NCI-H1694 (cell line): ENCODE measurements at places on chromosomes 2 and 18.

GRCh38 chr2:177548636-177549035 is 156.1 kb downstream of the AGPS start:
- no peak for DNase-seq

GRCh38 chr2:197515315-197515738 is 539 bp upstream of the MOB4 start:
- peak; percentile 22 for DNase-seq

DNA sequence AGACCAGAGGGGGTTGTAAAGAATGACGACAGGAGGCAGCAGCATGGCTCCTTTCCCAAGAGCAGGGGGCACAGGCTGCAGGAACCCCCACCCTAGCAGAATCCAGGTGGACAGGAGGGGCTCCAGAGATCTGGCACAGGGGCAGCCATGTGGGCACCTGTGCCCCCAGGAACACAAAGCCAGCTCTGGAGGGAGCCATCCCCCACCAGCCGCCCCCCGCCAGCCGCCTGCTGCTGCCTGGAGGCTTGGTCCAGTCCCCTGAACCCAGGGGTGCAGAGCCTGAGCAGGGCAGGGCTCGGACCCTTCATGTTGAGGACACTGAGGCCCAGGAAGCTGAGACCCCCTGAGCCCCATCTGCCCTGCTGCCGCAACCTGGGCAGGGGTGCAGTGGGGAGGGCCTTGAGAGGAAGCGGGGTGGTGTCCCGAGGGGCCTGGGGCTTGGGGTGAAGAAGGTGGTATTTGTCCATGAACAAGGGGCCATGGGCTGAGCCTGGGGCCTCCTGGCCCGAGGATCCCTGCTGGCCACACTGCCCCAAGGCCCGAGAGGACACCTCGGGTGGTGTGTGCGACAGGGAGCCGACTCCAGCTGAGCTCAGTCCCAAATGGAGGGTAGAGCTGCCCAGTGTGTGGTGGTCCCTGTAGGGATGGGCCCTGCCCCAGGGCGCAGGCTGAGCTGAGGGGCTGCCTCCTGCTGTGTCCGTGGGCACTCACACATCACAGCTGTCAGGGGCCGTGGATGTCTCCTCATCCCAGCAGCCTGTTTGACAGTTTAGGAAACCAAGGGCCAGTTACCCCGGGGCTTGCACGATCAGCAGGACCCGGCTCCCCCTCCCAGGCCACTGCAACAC is 39.8 kb upstream of the SNED1 start:
- DNase-seq, result no peak

GRCh38 chr2:181074457-181074856 is 94.1 kb downstream of the UBE2E3 start:
- no peak for DNase-seq

- no peak for DNase-seq
These were observed at the start of gene HMSD for GRCh38 chr18:63949068-63949737. TSS of gene HMSD (plus strand) at chr18:63949301. CDS start at chr18:63953456, 4,155 bp downstream.

GRCh38 chr2:29817801-29818680 is 103.3 kb downstream of the ALK start:
- DNase-seq, result no peak

DNA sequence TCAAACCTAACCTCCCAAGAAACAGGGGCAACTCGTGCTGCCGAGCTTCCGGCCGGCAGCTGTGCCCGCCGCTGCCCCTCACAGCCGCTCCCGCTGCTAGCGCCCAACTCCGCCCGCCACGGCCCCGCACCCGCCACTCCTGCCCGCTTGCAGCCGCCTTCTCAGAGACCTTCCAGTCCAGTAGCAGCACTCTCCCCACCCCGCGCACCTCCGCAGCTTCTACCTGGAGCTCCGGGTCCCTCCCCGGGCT is 722 bp upstream of the C2orf15 start:
- DNase-seq, result no peak

GRCh38 chr2:56040834-56041233 is 117.3 kb upstream of the EFEMP1 start:
- DNase-seq, result no peak

DNA sequence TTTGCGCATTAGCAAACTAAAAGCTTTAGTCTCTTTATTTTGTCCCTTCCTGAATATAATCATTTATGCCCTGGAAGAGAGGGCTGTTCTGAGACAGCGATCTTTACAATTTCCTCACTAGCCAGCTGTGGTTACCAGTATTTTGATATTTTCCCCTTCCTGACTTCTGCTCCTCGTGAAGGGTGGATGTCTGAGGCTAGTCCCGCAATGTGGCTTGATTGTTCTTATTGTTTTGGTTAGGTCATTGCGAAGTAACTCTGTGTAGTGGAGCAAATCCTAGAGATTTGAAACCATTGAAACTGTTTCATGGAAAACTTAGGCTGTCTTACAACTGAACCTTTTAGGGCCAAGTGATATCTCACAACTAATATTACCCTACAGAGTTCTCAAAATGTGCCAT is 2.4 kb downstream of the MRPL33 start:
- DNase-seq, result no peak

DNA sequence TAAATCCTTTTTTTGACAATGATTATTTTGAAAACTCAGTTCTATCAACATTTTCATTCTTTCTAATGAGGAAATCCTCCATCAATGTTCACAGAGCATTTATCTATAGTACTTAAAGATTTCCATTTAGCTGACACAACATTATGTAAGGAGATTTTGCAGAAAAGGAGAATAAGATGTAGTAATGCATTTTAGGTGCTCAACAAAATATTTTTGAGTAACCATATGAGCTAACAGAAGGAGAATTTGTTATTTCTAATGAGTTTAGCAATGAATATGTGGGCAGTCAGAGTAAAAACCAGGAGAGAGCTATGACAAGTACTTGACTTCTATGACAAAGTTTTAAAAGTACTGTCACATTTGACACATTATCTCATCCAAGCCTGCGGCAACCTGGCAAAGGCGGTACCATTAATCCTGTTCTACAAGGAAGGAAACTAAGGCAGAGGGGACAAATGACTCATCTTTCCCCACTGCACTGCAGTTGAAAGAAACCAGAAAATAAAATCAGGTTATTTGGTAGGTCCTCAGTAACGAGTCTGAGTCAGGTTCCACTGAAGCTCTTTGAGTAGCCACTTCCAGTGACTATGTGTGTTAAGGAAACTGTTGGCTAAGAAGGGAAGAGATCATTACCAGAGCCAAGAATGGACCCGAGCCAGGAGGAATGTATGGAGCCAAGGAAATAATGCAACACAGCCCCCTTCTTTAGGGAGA is 134.1 kb upstream of the ITGB6 start:
- DNase-seq, result no peak

- DNase-seq, result no peak
These were observed 285.0 kb upstream of the KCNH7 start for GRCh38 chr2:163123526-163123925.

- no peak for DNase-seq
These were observed 445.1 kb upstream of the SPRED2 start for GRCh38 chr2:65877331-65878010.

GRCh38 chr2:31944828-31945571 is 65.8 kb downstream of the MEMO1 start:
- no peak for DNase-seq

GRCh38 chr18:31497836-31498573 is at the start of gene DSG2:
TSS of gene DSG2 (plus strand) at chr18:31498177. CDS start at chr18:31498252, 75 bp downstream.
- no peak for DNase-seq

- no peak for DNase-seq
These were observed 104.6 kb upstream of the EML6 start for GRCh38 chr2:54618646-54619565.

DNA sequence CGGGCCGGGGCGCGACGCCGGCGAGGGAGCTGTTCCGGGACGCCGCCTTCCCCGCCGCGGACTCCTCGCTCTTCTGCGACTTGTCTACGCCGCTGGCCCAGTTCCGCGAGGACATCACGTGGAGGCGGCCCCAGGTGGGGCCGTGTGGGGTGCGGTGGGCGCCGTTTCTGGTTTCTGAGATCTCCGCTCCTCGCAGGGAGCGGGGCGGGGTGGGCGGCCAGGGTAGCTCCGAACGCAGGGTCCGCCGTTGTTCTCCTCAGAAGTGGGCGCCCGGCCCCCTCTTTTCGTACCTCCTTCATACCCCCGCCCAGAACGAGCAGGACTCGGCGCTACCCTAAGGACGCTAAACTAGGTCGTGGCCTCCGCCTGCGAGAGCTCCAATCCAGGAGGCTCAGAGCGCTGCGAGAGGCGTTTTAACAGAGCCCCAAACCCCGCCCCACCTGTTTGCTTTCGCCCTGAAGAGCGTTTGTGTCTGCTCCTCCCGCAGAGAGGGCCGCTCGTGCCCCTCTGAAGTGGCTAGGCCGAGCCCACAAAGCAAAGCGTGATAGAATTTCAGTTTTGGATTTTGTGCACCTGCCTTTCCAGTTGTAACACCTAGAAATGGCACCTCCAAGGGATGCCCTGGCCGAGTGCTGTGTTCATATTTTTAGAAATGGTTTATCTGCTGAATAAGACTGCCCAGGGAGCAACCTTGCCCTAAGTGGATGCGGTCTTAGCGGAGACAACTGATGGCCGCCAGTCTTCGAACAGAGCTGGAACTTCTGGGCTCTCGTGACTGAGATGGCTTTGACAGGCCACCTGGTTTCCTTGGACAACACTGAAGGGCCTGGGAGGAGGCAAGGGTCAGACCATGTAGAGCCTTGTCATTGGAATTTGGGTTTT is 626 bp downstream of the CAPN10 start:
- no peak for DNase-seq

GRCh38 chr2:112666761-112667122 is 21.0 kb downstream of the SLC20A1 start:
- DNase-seq, result no peak

- no peak for DNase-seq
These were observed 19.4 kb downstream of the CENPA start for GRCh38 chr2:26805241-26805676.

DNA sequence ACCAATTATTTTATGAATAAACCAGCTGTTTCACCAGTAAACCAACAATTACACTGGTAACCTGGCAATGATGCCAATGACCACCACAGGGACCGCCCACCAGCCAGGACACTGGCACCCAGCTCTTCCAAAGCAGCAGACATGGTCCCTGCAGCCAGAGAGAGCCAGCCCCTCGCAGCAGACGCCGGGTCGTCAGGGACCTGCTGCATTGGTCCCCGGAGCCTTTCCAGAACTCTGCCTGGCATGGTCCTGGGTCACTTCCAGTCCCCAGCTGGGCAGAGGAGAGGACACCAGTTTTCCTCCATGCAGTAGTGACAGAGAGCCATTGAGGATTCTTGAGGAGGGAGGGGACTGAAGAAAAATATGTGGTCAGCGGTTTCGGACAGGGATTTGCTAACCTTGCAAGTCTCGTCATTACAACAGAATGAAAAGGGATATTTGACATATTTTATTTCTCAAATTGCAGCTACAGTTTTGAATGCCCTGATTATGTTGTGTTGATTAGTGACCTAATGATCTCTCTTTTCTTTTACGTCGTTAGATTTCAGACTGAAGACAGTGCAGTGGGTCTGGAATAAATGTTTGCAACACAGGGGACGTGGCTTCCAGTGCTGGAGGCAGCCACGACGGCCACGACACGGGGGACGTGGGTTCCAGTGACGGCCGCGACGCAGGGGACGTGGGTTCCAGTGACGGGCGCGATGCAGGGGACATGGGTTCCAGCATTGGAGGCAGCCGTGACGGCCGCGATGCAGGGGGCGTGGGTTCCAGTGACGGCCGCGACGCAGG is 154.5 kb downstream of the TPO start:
- DNase-seq, result no peak

DNA sequence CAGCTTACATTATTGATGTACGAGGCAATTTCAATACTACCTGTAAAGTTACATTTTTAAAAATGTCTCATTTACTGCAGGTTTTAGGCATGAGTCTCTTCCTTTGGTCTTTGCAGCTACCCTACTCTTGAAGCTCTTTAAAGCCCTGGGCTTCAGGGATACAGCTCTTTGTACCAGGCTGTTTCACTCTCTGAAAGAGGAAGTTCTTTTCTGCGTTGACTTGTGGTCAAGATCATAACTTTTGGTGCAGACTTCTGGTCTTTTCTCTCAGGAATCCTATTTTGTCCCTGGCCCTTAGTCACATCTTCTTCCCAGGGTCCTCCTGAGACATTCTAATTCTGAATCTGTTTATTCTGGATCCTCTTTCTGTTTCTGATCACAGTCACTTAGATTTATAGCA is 16.6 kb upstream of the HRH4 start:
- no peak for DNase-seq

DNA sequence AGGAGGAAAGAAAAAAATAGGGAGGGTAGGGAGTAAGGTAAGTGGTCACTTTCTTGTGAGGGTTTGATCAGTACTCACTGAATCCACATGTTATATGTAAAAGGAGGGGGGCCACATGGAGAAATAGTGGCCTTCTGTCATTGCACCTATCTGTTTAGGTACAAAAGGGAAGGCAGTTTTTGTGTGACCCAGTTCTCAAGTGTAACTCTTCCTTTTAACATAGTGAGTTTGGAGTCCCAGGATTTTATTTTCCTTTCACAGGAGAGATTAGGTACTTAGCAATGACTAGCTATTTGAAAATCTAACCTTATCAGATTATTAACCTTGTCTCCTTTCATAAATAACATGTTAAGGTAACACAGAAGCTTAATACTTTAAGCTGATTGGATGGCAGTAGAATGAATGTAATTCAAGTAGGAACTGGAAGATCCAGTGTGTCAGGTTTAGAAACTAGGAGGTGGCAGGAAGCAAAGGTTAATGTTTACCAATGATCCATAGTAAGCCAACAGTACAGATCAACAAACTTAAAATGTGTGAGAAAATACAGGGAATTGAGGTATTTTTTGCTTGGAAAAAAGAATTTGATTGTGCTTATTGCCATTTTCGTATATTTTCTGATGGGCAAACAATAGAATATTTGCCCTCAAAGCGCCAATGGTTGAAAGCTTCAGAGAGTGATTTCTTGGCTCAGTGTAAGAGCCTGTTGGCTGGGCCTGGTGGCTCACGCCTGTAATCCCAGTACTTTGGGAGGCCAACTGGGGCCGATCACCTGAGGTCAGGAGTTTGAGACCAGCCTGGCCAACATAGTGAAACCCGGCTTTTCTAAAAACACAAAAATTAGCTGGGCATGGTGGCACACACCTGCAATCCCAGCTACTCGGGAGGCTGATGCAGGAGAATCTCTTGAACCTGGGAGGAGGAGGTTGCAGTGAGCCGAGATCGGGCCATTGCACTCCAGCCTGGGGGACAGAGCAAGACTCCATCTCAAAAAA is 11.3 kb downstream of the HNMT start:
- DNase-seq, result no peak

DNA sequence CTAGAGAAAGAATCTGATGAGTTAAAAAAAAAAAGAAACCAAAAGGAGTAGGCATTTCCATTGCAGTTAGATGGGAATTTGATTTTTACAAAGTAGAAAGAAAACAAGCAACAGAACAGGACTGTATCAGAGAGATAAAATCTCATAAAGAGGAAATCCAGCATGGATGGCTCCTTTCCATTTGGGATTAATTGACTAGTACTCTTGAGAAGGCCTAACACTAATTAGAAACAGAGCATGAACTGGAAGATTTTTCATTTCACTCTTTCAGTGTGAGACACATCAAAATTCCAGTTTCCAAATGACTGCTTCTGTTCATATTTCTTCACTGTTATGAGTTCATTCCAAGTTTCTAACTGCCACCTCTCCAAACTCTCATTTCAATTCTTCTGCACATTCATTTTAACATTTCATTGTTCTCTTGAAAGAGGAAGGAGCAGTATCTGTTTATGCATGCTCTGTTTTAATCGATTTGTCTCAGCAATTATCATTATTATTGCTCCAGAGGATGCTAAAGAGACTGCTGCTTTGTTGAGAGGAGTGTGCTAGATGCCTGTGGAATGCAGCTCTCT is 108.8 kb upstream of the PIEZO2 start:
- no peak for DNase-seq

- DNase-seq, result no peak
These were observed 36.8 kb downstream of the DRC1 start for GRCh38 chr2:26438526-26438925.

- DNase-seq, result peak; percentile 59
These were observed 328.2 kb downstream of the KCNJ3 start for GRCh38 chr2:155026651-155027174.
